ENCODE measurements at places on chromosomes 11 and 22.

DNA sequence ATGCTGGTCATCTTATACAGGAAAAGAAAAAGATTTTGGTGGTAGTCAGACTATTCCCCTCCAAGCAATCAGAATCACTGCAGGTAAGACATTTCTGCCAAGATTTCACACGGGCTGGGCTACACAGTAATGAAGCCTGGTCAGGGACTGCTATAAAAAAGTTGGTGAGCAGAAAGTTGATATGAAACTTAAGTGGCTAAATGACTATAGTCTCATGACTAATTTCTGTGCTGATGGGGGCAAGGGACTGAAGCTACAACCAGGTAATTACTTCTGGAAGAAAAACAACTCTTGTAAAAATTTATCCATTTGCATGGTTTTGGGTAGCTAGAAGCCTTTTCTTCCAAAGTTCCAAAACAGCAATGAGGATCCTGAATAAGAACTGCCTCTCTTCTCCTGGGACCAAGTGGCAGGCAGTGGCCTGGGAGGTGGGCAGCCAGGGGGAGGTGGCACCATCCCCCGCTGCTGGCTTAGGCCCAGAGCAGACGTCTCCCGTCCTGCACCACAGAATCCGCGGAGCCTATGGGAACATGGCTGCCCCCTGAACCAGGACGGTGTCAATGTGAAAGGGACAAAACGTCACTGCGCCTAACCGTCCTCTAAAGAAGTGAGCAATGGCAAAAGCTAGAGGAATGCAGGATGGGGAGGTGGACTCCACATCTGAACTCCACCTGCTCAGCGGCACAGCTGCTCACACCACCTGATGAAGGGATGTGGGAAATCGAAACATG, 122.6 kb upstream of the LMO1 start:
- H3K4me1 ChIP-seq: no peaks in the 10 kb centered on the region
- H3K27ac ChIP-seq: no peak overlapping the region
- no peaks in the 10 kb centered on the region for H3K36me3 ChIP-seq
- H3K27me3 ChIP-seq: peaks cover 49% of the 10 kb centered on the region
- no peak for DNase-seq
- no peak overlapping the region for H3K4me3 ChIP-seq

- H3K27me3 ChIP-seq: no peaks in the 10 kb centered on the region
- H3K4me3 ChIP-seq: no peak overlapping the region
- no peaks in the 10 kb centered on the region for H3K4me1 ChIP-seq
- H3K27ac ChIP-seq: no peak overlapping the region
These were observed 24.5 kb downstream of the MAP6 start for GRCh38 chr11:75644370-75644769.

GRCh38 chr22:25602916-25603315, 38.4 kb downstream of the GRK3 start:
- H3K4me3 ChIP-seq: no peak overlapping the region
- H3K27ac ChIP-seq: no peak overlapping the region
- H3K36me3 ChIP-seq: no peaks in the 10 kb centered on the region
- H3K27me3 ChIP-seq: peaks cover 18% of the 10 kb centered on the region
- DNase-seq: no peak
- H3K4me1 ChIP-seq: no peaks in the 10 kb centered on the region

- peaks cover 49% of the 10 kb centered on the region for H3K4me1 ChIP-seq
- H3K4me3 ChIP-seq: no peak overlapping the region
- 0 out of 2 replicates have a peak overlapping the region, but pooled peaks have one; percentile 85 for H3K27ac ChIP-seq
- DNase-seq: peak; percentile 62
- no peaks in the 10 kb centered on the region for H3K27me3 ChIP-seq
These were observed 11.9 kb upstream of the SYTL2 start for GRCh38 chr11:85822814-85823213.

GRCh38 chr22:30889268-30889995, 79.1 kb downstream of the MORC2 start:
- no peaks in the 10 kb centered on the region for H3K27me3 ChIP-seq
- H3K36me3 ChIP-seq: no peaks in the 10 kb centered on the region
- DNase-seq: no peak
- no peak overlapping the region for H3K4me3 ChIP-seq

- DNase-seq: no peak
- no peaks in the 10 kb centered on the region for H3K27me3 ChIP-seq
- H3K36me3 ChIP-seq: no peaks in the 10 kb centered on the region
These were observed 260.6 kb downstream of the ETS1 start for GRCh38 chr11:128326791-128327190.

DNA sequence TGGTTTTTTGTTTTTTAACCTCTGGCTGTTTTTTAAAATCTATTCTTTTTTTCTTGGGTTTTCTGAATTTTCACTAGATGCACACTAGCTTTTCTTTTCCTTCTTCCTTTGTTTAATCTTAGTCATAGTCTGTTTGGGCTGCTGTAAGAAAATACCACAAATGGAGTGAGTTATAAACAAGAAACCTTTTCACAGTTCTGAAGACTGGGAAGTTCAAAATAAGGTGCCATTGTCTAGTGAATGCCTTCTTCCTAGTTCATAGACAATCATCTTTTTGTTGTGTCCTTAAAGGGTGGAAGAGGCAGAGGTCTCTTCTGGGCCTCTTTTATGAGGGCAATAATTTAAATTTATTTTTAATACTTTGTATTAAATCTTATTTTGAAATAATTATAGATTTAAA, 532.9 kb upstream of the ANO5 start:
- H3K4me3 ChIP-seq: no peak overlapping the region
- H3K4me1 ChIP-seq: no peaks in the 10 kb centered on the region
- no peak for DNase-seq
- H3K36me3 ChIP-seq: no peaks in the 10 kb centered on the region
- H3K27me3 ChIP-seq: no peaks in the 10 kb centered on the region
- H3K27ac ChIP-seq: no peak overlapping the region

GRCh38 chr11:69376155-69377028, 82.4 kb downstream of the MYEOV start:
- no peak overlapping the region for H3K4me3 ChIP-seq
- H3K27me3 ChIP-seq: no peaks in the 10 kb centered on the region
- H3K36me3 ChIP-seq: peaks cover 2% of the 10 kb centered on the region
- DNase-seq: no peak
- H3K27ac ChIP-seq: no peak overlapping the region

- H3K4me3 ChIP-seq: no peak overlapping the region
- H3K4me1 ChIP-seq: peaks cover 24% of the 10 kb centered on the region
- no peak for DNase-seq
- H3K27me3 ChIP-seq: no peaks in the 10 kb centered on the region
These were observed 19.4 kb upstream of the MALAT1 start for GRCh38 chr11:65479184-65480145.

DNA sequence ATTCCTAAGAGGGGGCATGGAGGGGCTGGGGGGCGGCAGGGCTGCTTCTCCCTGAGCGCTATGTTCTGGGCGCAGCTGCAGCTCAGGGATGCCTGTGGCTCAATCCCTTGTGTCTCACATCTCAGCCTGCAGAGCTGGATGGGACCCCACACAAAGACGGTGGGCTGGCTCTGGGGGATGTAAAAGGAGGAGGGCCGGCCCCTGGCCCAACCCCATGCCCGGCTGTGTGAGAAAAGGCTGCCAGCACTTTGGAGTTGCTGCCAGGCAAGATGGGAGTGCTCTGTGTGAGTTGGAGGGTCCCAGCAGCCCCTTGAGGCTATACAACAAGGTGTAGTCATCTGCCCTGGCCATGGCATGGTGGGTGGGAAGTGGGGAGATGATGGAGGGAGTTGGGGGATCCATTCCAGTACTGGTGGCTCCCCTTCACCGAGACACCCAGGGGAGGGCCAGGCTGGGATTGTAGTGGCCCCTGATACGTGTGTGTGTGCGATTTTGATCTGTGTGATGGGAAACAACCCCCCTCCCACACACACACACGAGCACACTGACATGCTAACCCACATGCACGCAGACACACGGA, 1.3 kb upstream of the TBX10 start:
- no peak overlapping the region for H3K27ac ChIP-seq
- no peak overlapping the region for H3K4me3 ChIP-seq
- no peaks in the 10 kb centered on the region for H3K27me3 ChIP-seq
- no peak for DNase-seq
- H3K36me3 ChIP-seq: no peaks in the 10 kb centered on the region

- no peaks in the 10 kb centered on the region for H3K4me1 ChIP-seq
- no peak for DNase-seq
- no peaks in the 10 kb centered on the region for H3K36me3 ChIP-seq
- no peak overlapping the region for H3K27ac ChIP-seq
These were observed 28.0 kb downstream of the MYBPC3 start for GRCh38 chr11:47324520-47324919.

GRCh38 chr11:115682101-115682500, 177.9 kb upstream of the CADM1 start:
- DNase-seq: no peak
- no peak overlapping the region for H3K4me3 ChIP-seq
- H3K27ac ChIP-seq: no peak overlapping the region
- H3K27me3 ChIP-seq: no peaks in the 10 kb centered on the region
- H3K36me3 ChIP-seq: no peaks in the 10 kb centered on the region
- no peaks in the 10 kb centered on the region for H3K4me1 ChIP-seq

DNA sequence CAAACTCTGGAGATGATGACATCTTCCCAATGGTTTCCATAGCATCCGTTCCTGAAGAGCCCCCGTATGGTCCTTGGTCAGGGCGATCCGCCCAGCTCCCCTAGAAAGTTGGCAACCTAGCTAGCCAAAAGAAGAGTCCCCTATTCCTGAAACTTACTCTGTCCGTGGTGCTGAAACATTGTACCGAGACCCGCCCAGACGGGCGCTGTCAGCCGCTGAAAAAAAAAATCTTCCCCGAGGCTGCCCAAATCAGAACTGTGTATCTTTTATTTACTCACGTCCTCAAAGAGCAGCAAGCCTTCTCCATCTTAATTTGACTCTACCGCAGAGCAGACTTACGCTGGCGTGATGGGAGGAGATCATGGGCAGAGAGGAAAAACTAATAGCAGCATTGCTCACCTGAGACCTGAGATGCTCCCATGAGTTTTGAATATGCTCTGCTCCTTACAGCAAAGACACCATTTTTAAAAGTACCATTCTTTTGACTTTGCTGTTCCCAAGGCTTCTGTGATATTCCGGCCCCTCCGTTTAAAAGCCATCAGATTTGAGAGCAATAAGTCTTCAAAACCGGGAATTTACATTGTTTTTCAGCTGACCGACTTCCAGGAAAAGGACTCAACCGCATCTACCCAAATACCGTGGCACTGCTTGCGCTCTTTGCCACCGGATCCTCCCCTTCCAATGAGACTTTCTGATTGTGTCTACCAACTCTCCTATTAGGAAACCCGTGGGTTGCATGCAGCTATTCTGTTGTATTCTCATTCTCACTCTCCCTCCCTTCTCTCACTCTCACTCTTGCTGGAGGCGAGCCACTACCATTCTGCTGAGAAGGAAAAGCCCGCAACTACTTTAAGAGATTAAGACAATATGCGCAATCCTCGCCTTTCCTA, at the start of gene SLC17A6:
TSS of gene SLC17A6 (plus strand) at position 786 of the 890 bp plus-strand sequence. CDS start 153 bp downstream, outside the sequence.
- DNase-seq: peak; percentile 57
- H3K27me3 ChIP-seq: peaks cover 48% of the 10 kb centered on the region
- H3K4me1 ChIP-seq: no peaks in the 10 kb centered on the region
- no peaks in the 10 kb centered on the region for H3K36me3 ChIP-seq
- no peak within 1 kb of the TSS for H3K4me3 ChIP-seq
- no peak within 1 kb of the TSS for H3K27ac ChIP-seq

DNA sequence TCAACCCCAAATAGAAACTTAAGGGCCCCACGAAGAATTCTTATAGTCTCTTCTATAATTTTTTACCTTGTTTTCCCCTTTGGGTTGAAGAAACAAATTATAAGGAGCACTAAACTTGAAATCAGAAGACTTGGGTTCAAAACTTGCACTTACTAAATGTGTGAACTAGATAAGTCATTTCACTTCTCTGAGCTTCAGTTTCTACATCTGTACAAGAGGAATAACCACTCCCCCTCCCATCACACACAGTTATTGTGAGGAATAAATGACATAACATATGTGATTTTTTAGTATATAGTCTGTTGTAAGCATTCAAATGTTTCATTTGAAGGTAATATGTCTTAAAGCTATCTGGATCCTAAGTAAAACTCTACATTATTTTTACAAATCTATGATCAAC, 78.8 kb downstream of the LIF start:
- no peaks in the 10 kb centered on the region for H3K36me3 ChIP-seq
- no peak overlapping the region for H3K4me3 ChIP-seq
- H3K4me1 ChIP-seq: no peaks in the 10 kb centered on the region
- no peak overlapping the region for H3K27ac ChIP-seq
- no peaks in the 10 kb centered on the region for H3K27me3 ChIP-seq
- no peak for DNase-seq

DNA sequence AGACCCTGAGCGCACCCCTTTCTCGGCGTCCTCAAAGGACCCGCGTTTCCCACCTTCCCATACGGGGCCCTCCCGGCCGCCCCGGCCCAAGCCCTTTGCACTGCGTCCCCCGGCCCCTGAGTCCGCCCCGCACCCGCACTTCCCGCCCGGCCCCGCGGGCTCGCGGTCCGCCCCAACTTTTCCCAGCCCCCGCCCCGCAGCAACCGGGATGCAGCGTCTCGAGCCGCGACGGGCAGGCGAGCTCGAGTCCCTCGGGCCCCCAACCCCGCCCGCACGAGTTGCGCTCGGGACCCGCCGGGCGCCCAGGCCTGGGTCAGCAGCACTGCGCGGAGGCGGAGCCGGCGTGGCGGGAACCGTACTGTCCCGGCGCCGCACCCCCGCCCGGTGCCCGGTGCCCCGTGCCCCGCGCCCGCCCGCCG, 371 bp downstream of the SMCO4 start:
- 0 out of 2 replicates have a peak, but pooled peaks cover 3% of the 10 kb centered on the region for H3K27me3 ChIP-seq
- H3K36me3 ChIP-seq: no peaks in the 10 kb centered on the region
- DNase-seq: no peak
- H3K27ac ChIP-seq: 0 out of 2 replicates have a peak overlapping the region, but pooled peaks have one; percentile 3
- peak overlapping the region; percentile 86 for H3K4me3 ChIP-seq

DNA sequence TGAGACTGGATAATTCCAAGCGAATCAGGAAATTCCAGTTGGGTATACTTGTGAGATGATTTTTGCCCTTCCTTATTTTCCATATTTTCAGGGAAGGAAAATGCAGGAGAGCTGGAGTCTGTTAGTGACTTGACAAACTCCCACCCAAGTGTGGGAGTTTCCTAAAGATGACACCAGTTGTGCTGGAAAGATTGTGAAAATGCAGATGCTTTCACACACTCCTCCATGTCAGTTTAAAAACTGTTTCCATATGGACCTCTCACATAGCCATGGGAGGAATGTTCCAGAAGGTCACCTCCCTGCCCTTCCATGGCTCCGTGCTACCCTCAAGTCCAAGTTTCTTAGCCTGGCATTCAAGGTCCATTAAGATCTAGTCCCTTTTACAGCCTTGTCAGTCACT, 350.7 kb upstream of the NARS2 start:
- H3K27me3 ChIP-seq: no peaks in the 10 kb centered on the region
- H3K4me3 ChIP-seq: no peak overlapping the region
- no peaks in the 10 kb centered on the region for H3K36me3 ChIP-seq
- H3K27ac ChIP-seq: no peak overlapping the region

GRCh38 chr11:29481738-29482137, 535.1 kb downstream of the KCNA4 start:
- H3K27ac ChIP-seq: no peak overlapping the region
- no peaks in the 10 kb centered on the region for H3K27me3 ChIP-seq
- no peak for DNase-seq
- H3K4me3 ChIP-seq: no peak overlapping the region
- no peaks in the 10 kb centered on the region for H3K4me1 ChIP-seq

DNA sequence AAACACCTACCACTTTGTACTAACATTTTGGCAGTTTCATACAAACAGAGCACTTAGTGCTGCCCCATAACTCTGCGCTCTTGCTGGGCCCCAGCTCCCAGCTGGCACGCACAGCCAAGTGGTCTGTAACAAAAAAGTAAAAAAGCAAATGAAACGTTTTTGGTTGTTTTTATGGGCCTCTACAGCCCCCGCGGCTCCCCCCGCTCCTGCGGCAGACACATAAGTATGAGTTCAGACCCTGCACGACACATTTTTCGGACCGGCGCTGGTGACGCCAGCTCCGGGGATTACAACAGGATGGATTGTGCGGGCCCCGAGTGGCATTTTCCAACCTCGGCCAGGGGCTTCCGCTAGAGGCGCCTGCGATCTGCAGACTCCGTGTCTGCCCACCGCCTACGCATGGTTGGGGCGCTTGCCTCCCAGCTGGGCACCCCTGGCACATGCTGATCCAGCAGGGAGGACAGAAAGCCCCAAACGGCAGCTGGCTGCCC, 418.2 kb downstream of the SOX6 start:
- H3K27me3 ChIP-seq: no peaks in the 10 kb centered on the region
- H3K36me3 ChIP-seq: no peaks in the 10 kb centered on the region
